ENCODE measurements at places on chromosomes 2 and 18. TPM values are rescaled to one million over a fixed set of nuclear protein-coding genes. Genes with fewer than 3 reads are reported as not detected.

DNA sequence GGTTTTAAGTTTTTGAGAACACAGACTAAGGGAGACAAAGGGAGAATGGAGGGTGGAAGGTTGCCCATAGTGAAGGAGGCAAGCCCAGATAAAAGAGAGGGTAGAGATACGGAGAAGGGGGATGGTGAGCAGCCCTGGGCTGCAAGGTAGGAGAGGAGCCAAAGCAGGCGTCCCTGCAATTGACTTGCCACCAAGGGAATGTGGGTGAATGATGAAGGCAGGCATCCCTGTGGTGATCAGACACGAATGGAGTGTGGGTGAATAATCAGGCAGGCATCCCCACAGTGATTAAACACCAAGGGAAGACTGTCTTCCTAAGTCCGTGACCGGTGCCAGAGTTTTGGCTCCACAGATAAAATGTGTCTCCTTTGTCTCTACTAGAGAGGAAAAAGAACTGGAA, 16.5 kb upstream of the ALPK2 start:
- DNase-seq: peak; percentile 87

GRCh38 chr2:10028988-10029874, 14.1 kb upstream of the KLF11 start:
- no peak for DNase-seq

DNA sequence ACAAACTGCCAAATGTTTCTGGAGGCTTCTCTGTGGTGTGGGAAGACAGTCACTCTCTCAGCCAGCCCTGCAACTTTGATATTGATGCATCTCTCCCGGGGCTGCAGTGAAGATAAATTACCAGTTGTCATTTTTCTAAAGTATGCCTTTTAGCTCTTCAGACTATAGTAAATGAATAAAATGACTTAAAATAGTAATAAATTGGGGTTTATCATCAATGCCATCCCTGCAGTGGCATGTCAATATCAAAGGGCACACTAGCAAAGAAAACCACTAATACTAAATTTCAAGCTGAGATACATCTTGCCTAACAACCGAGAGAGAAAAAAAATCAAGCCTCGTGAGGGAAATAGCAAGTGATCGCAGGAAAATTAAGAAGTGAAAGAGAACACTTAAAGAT, 749.5 kb upstream of the SLC39A10 start:
- DNase-seq: no peak

GRCh38 chr2:182616471-182617393, 99.3 kb upstream of the DNAJC10 start:
- DNase-seq: peak; percentile 89

- no peak for DNase-seq
Measured at GRCh38 chr2:122670897-122671296, 915.4 kb downstream of the TSN start.

GRCh38 chr2:127378720-127379119, 9.1 kb downstream of the MAP3K2 start:
- no peak for DNase-seq

DNA sequence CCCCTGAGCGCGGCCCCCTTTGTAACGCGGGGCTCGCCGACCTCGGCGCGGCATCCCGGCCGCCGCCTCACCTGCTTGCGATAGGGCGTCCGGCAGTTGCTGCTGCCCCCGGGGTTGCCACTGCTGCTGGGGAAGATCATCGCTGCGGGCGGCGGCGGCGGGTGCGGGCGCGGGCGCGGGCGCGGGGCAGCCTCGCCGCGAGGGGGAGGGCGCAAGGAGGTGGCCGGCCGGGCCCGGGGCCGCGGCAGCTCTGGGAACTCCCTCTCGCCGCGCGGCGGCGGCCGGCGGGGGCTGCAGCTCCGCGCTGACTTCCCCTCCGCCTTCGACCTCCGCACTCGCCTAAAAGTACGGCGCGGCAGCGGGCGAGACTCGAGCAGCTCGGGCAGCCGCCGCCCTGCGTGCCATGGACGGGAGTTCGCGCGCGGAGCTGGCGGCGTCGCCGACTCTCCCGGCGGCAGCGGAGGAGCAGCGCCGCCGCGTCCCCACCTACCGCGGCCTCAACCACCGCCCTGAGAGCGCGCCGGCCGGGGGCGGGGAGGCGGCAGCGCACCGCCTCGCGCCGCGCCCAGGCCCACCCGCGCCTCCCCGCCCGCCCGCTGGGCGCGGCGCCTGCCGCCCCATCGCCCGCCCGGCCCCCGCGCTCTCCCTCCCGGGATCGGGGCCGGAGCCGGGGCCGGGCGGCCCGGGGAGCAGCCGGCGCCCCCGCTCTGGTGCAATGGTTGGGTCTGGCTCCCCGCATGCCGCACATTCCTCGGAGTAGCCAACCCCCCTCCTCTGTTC, 86.0 kb downstream of the RBMS1 start:
- peak; percentile 36 for DNase-seq

GRCh38 chr2:219119422-219120043, 41.1 kb downstream of the NHEJ1 start:
- DNase-seq: peak; percentile 35

GRCh38 chr2:28567061-28567471, 71.2 kb downstream of the PLB1 start:
- no peak for DNase-seq

DNA sequence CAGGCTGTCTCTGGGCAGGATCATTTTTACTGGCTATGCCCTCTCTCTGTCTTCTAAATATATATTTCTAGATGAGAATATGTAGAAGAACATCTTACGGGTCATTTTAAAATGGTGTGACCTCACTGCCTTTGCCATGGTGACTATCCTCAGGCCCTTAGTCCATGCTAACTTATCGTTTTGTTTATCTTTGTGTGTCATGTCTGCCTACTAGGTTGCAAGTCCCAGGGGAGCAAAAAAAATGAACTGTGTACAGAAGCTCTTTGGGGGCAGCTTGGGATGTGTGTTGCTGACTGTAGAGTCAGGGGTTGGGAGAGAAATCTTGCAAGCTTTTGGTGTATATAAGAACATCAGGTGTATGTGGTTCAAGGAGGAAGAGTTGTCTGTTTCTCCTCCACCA, 11.0 kb downstream of the CPSF3 start:
- no peak for DNase-seq

DNA sequence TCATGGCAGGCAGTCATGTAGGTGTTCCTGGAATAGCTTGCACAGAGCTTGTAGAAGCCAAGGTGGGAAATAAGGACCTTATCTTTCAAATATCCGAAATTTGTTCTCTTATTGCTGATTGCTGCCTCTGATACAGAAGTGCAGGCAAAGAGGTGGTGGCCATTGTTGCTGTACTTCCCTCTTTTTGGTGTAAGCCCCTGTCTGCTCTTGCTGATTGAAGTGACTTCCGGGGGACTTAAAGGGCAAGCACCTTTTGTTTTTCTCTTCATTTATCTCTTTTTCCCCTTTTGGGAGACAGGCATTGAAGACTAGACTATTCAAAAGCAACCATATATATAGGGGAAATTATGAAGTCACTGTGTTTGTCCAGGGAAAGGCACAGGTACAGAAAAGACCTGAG, 131.6 kb upstream of the OTX1 start:
- no peak for DNase-seq

DNA sequence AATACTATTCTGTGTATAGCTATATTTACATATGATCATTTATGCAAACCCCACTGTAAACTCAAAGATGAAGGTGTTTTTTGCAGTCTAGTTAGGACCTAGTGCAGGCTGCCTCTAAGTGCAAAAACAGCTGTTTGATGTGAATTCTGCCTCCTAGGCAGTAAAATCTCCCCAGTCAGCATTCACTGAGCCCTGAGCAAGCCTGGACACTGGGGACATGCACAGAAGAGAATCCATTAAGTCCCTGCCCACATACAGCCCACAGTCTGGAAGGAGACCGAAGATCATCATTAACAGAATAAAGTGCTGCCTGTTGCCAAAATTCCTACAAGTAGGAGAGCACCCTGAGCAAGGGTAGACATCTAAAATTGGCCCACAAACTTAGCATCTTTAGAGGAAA, 14.4 kb upstream of the BIN1 start:
- no peak for DNase-seq

- peak; percentile 33 for DNase-seq
Measured at GRCh38 chr2:29117636-29118303, 2.6 kb downstream of the CLIP4 start.

GRCh38 chr18:8045160-8045883, 478.2 kb downstream of the PTPRM start:
- no peak for DNase-seq

DNA sequence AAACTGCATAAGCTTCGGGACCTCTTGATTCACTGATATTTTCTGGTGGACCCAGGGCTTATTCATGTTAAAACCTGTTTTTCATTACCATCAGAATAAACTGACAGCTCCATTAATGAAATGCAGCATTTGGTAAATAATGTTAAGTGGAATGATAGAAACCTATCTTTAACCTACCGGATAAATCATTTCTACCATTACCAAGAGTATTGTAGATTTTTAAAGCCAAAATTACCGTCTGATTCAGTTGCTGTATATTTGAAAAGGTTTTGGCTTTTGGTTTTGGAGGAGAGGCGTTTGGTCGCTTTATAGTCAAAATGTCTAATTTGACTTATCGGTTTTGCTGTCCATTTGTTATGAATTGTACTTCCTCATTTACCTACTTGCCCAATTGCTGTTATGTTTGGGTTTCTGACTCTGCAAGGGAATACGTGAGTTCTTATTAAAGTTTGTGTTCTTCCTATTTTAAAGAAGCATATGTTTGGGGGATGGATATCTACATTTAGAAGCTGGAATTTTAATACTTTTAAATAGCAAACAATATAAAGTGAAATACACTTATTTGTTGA, 1.0 kb upstream of the CUL3 start:
- no peak for DNase-seq

DNA sequence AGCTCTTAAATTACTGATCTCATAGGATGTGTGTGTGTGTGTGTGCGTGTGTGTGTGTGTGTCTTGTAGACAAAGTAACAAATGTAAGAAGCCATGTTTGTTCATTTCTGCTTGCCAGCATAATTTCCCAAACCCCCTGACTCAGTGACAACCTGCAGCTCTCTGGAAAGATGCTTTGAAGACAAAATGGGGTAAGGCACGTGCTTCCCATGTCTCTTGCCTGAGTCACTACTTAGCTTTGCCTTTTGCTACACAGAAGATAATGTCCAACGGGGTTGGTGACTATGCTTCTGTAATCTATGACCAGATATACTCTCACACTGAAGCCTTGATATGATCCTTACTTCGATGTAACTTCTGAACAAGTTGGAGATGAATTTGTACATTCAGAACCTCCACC, 332.0 kb downstream of the SLC4A3 start:
- DNase-seq: peak; percentile 68

DNA sequence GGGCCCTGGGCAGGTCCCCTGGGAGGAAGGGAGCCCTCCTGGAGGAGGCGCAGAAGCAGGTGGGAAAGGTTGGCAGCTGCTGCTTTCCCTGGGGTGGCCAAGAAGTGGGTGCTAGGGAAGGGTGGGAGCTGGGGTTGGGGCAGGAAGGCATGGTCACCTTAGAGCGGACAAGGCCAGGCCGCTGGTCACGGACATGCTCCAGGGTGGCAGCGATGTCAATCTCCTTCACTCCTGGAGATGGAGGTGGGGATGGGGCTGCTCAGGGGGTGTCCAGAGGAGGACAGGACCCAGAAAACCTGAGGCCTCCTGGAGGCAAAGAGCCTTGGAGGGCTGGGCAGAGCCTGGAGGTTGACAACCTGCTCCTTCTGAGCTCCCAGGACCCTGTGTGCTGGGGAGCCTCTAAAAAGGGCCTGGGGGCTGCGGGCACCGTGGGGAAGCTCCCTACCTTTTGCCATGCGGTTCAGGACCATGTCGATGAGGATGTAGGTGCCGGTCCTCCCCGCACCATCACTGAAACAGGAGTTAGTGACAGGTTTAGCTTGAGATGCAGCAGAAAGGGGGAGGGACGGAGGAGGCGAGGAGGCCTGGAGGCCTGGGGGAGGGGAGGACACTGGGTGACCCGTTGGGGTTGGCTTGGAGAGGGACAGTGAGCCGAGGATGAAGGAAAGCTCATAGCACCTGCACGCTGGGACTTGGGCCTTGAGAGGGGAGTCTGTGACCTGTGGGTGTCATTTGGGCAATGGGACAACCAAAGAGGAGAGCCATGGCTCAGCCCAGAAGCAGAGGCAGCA, 11.4 kb downstream of the DNAJB2 start:
- no peak for DNase-seq

DNA sequence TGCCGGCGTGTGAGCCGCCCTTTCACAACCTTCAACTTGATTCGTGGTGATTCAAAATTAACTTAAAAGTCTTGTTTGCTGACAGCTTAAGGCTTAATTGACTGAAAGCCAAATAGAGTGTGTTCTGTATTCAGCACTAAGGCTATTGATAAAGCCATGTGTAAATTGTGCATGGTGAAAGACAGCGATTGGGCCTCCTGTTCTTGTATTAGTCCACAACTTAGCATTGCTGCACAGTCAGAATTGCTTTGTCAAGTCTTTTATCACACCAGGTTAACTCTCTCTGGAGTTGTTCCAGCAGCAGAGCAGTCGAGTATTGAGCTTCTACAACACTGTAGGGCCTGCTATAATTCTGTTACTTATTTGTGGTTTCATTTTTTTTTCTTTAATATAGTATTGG, 210.1 kb downstream of the WDR7 start:
- DNase-seq: no peak

DNA sequence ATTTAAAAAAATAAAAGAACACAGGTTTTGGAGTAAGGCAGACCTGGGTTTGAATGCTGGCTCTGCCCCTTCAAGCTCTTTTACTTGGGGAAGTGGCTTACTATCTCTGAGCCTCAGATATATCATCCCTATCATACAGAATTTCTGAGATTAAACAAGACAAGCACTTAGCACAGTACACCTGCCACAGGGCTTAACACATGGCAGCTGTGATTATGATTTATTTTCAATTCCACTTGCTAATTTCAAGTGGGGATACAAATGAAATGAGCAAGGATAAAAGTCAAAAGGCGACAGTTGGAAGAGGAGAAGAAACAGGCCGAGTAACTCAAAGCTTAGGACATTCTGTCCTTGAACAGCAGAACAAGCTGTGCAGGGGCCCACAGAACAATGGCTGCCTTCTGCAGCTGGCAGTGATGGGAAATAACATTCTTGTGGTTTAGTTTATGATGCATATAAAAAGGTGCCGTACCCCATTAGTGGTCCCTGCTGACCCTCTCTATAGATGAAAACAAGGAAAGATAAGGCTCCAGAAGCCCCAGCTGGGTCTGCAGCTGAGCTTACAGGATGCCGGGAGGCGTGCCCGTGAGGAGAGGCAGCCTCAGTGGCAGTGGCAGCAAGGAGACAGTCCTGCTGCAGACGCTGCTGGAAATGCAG, 45.3 kb downstream of the KIF3C start:
- DNase-seq: no peak

GRCh38 chr2:166610913-166611305, 116.9 kb upstream of the SCN7A start:
- DNase-seq: no peak

- DNase-seq: no peak
Measured at GRCh38 chr2:239095460-239096081, 247.7 kb downstream of the TWIST2 start.

The ASNSD1 gene
- total RNA-seq: 40.1 TPM

The DCTN1 gene
- total RNA-seq: 220 TPM

The DYNAP gene
- not detected for total RNA-seq

The LYG2 gene
- total RNA-seq: not detected

The ESPNL gene
- total RNA-seq: 2.0 TPM

The EFR3B gene
- total RNA-seq: 0.51 TPM

The ACVR1C gene
- total RNA-seq: not detected

The ASXL3 gene
- not detected for total RNA-seq

The TMEM198 gene
- total RNA-seq: 2.7 TPM

The ZNF385B gene
- total RNA-seq: 0.12 TPM

The ARHGAP25 gene
- not detected for total RNA-seq

The STPG4 gene
- not detected for total RNA-seq
